ENCODE measurements at places on chromosomes 2 and 18.

DNA sequence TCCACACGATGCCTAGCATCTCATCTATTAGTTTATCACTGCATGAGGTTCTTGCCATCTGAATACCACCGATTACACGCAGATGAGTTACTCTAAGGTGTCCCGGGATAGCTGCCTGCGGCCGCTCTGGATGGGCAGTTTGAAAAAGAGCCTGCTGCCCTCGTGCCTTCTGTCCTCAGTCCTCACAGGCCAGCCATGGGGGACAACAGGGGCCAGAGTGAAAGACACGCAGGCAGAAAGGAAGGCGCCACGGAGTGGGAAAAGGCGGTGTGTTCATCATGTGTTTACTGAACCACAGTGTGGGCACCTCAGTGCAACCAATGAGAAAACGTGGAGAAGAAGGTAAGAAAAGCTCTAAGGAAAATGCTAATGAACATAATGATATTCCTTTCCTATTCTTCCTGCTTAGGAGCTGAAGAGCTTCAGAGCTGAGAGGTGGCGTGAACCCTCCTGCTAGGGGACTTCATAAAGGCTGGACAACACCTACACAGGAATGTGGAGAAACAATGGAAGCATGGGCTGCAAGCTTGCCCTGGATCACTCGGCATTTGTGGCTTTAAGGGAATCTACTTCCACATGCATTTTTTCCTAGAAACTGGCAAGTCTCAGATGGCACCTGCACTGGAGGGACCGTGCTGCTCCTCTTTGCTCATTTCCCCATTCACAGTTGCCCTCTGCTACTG, 50.9 kb downstream of the CABYR start:
- no peak for DNase-seq

DNA sequence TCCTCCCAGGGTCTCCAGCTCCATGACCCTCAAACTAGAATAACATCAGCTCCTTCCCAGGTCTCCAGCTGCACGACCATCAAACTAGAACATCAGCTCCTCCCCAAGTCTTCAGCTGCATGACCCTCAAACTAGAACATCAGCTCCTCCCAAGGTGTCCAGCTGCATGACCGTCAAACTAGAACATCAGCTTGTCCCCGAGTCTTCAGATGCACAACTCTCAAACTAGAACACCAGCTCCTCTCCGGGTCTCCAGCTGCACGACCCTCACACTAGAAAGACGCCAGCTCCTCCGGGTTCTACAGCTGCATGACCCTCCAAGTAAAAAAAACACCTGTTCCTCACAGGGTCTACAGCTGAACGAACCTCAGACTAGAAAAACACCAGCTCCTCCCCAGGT, 312.9 kb upstream of the TFPI start:
- no peak for DNase-seq

- DNase-seq, result no peak
Measured at GRCh38 chr2:43024515-43025011, 201.8 kb downstream of the ZFP36L2 start.

DNA sequence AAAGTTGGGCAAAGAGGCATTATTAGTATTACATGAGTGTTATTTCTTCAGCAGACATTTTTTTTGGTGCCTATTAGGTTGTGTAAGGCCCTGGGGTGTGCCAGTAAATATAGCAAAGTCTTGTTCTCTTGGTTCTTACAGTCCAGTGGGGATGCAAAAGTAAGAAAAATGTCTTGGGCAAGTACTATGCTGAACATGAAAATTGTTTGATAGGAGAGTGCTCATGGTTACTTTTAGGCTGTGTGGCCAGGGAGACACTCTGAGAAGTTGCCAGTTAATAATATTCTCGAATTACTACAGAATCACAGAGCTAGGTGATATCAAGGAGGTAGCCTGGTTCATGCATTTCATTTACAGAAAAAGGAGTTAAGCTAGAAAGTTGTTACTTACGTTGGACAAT, 1.9 kb downstream of the AGFG1 start:
- DNase-seq, result no peak

GRCh38 chr2:34103437-34103836, 504.3 kb upstream of the FAM98A start:
- DNase-seq, result no peak

DNA sequence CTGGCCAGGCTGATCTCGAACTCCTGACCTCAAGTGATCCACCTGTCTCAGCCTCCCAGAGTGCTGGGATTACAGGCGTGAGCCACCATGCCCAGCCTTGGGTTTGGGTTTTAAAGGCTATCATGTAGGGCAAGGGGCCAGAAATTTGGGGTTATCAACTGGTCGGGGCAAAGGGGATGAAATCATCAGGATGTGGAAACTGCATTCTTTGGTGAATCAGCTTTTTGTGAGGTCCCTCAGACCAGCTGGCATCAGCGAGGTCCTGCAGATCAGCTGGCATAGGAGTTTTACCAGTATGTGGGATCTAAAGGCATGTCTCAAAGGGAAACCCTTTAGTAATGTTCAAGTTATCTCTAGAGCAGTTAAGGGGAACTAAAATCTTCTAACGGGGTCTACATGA, 6.4 kb upstream of the GEMIN6 start:
- DNase-seq, result no peak

GRCh38 chr18:13054336-13054735, 63.2 kb downstream of the CEP192 start:
- no peak for DNase-seq

DNA sequence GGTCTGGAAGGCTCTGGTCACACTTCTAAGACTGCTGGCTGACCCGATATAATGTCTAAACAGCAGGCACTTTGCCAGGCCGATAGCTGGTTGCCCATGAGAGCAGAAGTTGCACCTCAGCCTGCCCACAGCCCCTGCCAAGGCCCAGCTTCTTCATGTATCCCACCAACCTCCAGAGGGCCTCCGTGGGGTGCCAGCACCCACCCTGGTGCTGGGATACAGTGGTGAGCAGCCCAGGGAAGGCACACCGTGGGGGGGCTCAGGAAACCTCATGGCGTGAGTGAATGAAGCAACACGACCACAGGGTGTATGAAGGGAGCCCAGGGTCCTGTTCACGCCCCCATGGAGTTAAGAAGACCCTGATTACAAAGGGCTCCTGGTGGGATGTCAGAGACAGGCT, 16.2 kb upstream of the GLI2 start:
- DNase-seq, result no peak

- DNase-seq, result peak; percentile 58
Measured at GRCh38 chr2:24123195-24123921, at the start of the genes FAM228B and PFN4. Gene FAM228B (plus strand): TSS chr2:24123469. CDS start chr2:24124362, 893 bp downstream. Gene PFN4 (minus strand): TSS chr2:24123334. CDS start chr2:24122535, 799 bp downstream.

DNA sequence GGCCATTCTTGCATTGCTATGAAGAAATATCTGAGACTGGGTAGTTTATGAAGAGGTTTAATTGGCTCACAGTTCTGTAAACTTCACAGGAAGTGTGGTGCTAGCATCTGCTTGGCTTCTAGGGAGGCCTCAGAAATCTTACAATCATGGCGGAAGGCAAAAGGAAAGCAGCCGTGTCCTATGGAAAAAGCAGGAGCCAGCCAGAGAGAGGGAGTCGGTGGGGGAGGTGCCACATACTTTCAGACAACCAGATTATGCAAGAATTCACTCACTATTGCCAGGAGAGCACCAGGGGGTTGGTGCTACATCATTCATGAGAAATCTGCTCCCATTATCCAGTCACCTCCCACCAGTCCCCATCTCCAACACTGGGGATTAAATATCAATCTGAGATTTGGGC, 64.1 kb downstream of the CPS1 start:
- DNase-seq, result no peak

DNA sequence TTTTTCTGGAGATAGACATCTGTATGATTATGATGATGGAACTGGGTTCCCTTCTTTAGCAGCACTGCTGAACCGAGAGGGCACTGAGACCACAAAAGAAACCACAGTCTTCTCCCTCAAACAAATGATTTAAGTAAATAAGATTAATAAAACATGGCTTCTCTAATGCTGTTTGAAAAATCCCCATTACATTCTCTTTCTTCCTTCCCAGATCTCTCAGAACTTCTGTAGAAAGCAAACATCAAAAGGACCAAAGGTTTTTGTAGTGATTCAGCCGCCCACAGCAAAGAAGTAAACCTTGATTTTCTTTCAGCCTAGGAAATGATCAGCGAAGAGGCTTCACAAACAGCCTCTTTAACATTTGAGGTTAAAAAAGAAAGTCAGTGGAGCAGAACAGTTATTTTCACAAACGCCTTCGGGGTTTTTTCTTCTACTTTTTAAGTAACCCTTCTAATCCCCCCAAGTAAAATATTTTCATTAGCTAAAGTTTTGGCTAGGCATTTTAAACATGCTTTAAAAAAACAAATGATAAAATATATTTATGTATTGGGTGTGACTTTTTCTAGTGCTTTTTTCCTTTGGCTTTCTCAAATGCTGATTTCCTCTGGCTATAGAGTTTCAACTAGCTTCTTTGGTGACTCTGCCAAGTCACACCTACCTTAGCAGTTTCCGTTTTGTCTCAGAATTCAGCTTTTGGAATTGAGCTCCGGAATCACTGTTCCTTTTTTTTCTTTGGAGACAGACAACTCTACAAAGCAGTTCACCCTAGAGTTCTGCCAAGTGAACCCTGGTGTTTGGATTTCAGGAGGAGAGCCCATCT, 89.6 kb downstream of the UPP2 start:
- DNase-seq, result no peak

- no peak for DNase-seq
Measured at GRCh38 chr18:58532298-58532697, 96.6 kb downstream of the ALPK2 start.

DNA sequence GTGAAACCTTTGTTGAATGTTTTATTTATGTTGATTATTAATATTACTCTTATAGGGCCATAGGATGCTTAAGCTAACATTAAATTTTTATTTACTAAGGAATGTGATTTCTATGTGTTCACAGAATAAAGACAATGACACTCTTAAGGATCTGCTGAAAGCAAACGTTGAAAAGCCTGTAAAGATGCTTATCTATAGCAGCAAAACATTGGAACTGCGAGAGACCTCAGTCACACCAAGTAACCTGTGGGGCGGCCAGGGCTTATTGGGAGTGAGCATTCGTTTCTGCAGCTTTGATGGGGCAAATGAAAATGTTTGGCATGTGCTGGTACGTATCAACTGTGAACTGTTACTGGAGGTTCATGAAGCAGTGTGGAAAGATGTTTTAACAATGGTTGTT, 20.4 kb downstream of the GORASP2 start:
- DNase-seq, result no peak

- DNase-seq, result no peak
Measured at GRCh38 chr2:151978709-151979108, 120.1 kb downstream of the CACNB4 start.

DNA sequence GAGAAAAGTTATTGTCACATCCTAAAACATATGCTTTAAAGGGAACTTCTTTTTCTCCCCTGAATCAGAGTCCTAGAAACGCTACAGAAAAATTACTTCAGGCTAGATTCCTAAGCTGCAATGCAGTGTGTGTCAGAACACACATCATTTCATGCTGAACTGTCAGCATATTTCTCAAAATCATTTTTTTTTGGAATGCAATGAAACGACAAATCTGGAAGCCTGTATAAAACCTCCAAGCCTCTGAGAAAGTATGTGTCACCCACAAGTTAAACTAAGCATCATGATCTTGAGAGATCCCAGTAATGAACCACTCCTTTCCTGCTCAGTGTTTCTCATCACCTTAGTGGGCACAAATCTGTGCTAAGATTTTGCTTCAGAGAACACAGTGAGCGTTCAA, 276.2 kb downstream of the ZNF521 start:
- DNase-seq, result no peak

DNA sequence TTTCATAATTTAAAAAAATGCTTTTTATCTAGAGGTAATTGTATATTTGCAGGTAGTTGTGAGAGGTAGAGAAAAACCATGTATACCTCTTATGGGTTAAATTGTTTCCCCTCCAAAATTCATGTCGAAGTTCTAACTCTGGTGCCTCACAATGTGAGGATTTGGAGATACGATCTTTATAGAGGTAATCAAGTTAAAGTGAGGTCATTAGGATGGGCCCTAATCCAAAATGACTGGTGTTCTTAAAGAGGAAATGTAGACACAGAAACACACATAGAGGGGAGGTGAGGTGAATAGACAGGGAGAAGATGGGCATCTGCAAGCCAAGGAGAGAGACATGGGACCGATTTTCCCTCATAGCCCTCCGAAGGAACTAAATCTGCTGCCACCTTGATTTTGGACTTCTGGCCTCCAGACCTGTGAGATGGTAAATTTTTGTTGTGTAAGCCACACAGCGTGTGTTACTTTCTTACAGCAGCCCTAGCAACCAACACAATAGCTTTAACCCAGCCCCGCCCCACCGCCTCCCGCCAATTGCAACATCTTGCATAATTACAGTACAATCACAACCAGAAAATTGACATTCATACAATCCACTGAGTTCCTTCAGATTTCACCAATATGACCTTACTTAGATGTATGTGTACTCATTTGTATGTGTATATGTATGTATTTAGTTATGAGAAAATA, 208.9 kb downstream of the MIB1 start:
- no peak for DNase-seq

GRCh38 chr2:223465793-223466192, 136.4 kb downstream of the SCG2 start:
- no peak for DNase-seq

DNA sequence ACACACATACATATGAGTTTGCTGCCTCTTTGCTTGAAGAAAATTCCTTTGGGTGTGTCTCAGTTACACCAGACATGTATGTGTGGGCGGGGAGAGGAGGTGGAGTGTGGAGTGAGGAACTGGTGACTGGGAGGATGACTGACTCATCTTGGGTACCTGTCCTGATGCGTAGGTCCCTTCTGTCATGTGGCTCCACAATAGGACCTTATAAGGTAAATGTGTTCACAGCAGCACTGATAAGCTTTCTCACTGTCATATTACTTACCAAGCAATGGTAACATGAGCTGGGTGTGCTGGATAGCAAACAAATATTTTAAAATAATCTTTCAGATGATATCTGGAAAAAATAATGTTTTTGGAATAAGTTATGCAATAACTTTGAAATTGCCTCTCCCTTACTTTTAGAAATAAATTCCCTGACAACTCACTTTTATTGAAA, 45.1 kb downstream of the SLC9A2 start:
- no peak for DNase-seq

DNA sequence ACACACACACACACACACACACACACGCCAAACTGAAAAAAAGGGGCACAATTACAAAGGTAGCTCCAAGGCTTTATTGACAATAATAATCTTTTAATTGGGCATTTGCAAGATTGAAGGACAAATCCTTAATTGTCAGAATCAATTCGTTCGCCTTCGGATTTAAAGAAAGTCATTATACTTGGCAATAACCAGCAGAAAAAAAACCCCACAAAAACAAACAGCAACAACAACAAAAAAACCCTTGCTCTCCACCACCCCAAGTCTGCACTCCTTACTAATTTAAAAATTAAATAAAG, 1.8 kb upstream of the HOXD8 start:
- no peak for DNase-seq
